ENCODE measurements at places on chromosomes 7 and 10.

- no peak for DNase-seq
Observed at GRCh38 chr7:18151422-18151821, 123.8 kb upstream of the PRPS1L1 start.

- DNase-seq, result no peak
Observed at GRCh38 chr10:119516381-119517234, 25.9 kb downstream of the RGS10 start.

GRCh38 chr7:112097524-112097923, 108.7 kb downstream of the DOCK4 start:
- no peak for DNase-seq

GRCh38 chr10:91076991-91077548, 143.4 kb upstream of the PCGF5 start:
- DNase-seq, result peak; percentile 14

- DNase-seq, result no peak
Observed at GRCh38 chr10:84563355-84563754, 235.0 kb downstream of the CCSER2 start.

Measured in LNCaP clone FGC (cell line).